ENCODE measurements at places on chromosomes 3 and 15. TPM values are rescaled to one million over a fixed set of nuclear protein-coding genes. Genes with fewer than 3 reads are reported as not detected.
A peak's percentile ranks its signal among the peaks of the same experiment; 100 is the strongest.

GRCh38 chr3:29194139-29194538 is 86.7 kb upstream of the RBMS3 start:
- no peak for DNase-seq

DNA sequence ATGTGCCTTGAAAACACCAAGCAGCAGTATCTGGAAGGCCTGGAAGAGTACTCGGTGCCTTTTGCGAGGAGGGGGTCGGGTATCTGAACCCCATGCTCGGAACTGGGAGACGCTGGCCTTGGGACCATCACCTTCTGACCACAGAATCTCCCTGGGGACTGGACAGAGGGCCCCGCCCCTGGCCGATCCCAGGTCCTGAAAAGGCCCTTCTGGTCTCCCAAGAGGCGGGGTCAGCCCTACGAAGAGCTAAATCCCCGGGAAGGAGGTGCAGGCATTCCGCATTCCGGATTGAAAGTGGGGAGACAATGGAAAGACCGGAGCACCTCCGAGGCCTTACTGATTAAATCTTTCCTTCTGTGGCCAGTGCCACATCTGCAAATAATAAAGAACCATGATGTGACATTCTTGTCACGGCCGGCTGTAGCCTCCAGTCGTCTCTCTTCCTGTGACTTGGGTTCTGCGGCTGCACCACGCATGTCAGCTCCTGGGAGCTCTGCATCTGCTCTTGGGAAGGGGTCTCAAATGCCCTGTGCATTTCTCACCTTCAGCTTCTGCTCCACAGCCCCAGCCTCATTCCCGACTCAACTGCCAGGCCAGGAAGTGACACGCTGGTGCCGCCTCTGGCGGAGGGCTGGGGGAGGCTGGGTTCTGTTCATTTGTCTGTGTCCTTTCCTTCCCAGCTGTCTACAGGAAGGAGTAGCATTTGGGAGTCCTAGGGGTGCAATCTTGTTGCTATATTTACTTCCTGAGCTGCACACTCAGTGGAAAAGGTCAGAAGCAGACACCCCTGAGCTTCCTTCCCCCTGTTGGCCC is 173.5 kb downstream of the KLF13 start:
- DNase-seq = no peak

GRCh38 chr3:50274371-50275104 is 4.3 kb upstream of the LSMEM2 start:
- peak; percentile 79 for DNase-seq

GRCh38 chr3:192915304-192915703 is 2.4 kb downstream of the MB21D2 start:
- DNase-seq = no peak

SPESP1 gene
- total RNA-seq = 2.3 TPM
